MCF 10A (cell line): ENCODE measurements at places on chromosomes 5 and 9. TPM values are rescaled to one million over a fixed set of nuclear protein-coding genes. Genes with fewer than 3 reads are reported as not detected.

Gene SHISAL2B
- total RNA-seq = not detected in 2 replicates

Gene PCDHA8
- 0.25 TPM in 1 of 2 replicates, not detected in the other for total RNA-seq

Gene GCNT4
- total RNA-seq = 1.4 and 1.8 TPM in 2 replicates

Gene LECT2
- total RNA-seq = not detected in 2 replicates

Gene LHX6
- total RNA-seq = 0.26 TPM in 1 of 2 replicates, not detected in the other

Gene GPR150
- not detected in 2 replicates for total RNA-seq

Gene SPINK1
- total RNA-seq = 1.5 and 4.0 TPM in 2 replicates

Gene STPG3
- total RNA-seq = not detected in 2 replicates

Gene PRR16
- 11.9 and 18.9 TPM in 2 replicates for total RNA-seq

Gene SLC45A2
- not detected in 2 replicates for total RNA-seq

Gene STX17
- total RNA-seq = 32.4 and 37.2 TPM in 2 replicates
